ENCODE measurements at places on chromosomes 1 and 21.
A peak's percentile ranks its signal among the peaks of the same experiment; 100 is the strongest.

DNA sequence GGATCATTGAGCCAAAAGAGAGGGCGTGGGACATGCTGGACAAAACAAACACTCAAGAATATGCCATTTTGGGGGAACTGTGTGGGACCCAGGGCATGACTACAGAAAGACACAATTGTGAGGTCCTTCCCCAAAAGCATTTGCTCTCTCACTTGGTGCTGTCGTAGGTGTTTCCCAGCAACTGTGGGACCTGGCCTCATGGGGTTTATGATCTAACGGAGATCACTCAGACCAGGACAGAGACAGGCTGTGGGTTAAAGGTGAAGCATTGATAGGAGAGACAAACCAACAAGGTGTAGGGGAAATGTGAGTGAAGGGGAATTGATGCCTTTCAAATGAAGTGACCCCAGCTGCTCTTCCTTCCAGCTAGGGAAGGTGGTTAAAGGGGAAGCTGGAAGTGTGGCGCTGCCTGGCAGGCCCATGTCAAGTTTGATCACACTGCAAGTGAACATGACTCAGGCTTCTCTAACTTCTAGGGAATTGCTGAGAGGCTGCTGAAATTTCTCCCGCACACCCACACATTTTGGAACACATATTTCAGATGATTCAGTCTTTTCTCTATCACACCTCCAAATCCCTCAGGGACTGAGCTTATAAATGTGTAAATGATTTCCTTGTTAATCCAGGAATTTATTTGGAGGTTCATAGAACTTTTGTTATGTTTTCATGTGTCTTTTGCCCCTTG, 30.2 kb downstream of the TRAF5 start:
- peak; percentile 84 for DNase-seq

- no peak for DNase-seq
Measured at GRCh38 chr1:204278958-204279357, 65.2 kb upstream of the GOLT1A start.

GRCh38 chr1:38208716-38209632, 162.4 kb upstream of the POU3F1 start:
- no peak for DNase-seq

- no peak for DNase-seq
Measured at GRCh38 chr21:42190486-42190863, 28.5 kb upstream of the ABCG1 start.

- no peak for DNase-seq
Measured at GRCh38 chr1:241443561-241443960, 76.0 kb downstream of the FH start.

DNA sequence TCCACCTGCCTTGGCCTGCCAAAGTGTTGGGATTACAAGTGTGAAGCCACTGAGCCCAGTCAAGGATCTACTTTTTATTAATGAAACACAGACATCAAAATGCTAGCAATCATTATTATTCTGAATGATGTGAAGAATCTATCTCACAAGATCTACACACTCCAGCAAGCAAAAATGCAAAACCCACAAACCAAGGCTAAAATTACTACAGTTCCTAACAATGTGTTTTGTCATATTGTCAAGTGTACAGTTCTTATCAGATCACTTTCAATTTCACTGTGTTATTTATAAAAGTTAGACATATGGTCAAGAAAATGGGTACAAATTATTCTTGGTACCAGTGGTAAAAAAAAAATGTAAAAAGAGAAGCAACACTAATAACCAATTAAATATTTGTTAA, 61.3 kb upstream of the SDC3 start:
- no peak for DNase-seq

GRCh38 chr1:183544598-183545297, 45.5 kb downstream of the NCF2 start:
- no peak for DNase-seq

DNA sequence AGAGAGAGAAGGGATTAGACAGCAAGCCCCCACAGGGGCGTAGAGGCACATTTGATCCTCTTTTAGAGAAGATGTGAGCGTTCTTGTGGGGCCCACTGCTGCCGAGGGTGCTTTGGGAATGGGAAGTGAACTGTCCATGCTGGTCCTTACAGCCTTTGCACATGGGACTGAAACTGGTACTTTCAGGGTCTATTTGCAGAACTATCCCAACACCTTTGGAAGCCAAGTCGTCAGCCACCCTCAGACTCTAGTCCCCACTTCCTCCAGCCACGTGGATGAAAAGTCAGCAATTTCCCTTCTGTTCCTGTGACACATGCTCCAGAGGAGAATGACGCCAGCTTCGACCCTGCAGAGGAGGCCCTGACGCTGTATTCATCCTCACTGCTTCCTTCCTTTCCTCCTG, 2.6 kb upstream of the RAB7B start:
- no peak for DNase-seq

GRCh38 chr1:94560333-94560732, 18.8 kb upstream of the F3 start:
- no peak for DNase-seq

- DNase-seq, result peak; percentile 14
Measured at GRCh38 chr1:64173336-64173940, 30.0 kb upstream of the UBE2U start.

- DNase-seq, result peak; percentile 89
Measured at GRCh38 chr1:16175610-16176553, 20.0 kb upstream of the EPHA2 start.

DNA sequence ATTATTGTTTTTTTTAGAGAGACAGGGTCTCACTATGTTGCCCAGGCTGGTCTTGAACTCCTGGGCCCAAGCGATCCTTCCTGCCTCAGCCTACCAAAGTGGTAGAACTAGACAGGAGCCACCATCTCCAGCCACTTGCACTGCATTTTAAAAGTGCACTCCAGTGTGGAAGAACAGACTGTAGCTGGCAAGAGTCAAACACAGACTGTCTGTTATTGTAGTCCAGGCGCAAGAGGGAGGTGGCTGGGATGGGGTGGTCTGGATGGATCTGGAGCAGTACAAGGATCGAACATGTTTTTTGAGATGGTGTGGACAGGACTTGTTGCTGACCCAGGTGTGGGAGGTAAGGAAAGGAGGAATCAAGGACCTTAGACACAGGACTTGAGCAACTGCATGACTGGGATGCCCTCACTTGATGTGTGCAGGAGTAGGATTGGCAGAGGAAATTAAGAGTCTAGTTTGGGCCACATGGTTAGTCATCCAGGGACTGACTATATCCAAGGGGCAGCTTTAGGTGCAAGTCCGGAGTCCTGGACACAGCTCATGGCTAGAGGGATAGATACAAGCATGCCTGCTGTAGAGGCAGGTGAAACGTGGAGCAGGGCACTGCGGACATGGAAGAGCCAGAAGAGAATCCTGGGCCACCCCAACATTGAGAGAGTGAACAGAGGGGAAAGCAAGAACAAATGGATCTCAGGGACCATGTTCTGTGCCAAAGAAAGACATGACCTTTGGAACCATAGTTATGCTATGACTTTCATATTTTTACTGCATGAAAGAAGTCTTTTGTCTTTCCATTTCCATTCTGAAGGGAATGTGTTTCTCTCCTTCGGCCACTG, 42.0 kb downstream of the ELK4 start:
- DNase-seq, result no peak

DNA sequence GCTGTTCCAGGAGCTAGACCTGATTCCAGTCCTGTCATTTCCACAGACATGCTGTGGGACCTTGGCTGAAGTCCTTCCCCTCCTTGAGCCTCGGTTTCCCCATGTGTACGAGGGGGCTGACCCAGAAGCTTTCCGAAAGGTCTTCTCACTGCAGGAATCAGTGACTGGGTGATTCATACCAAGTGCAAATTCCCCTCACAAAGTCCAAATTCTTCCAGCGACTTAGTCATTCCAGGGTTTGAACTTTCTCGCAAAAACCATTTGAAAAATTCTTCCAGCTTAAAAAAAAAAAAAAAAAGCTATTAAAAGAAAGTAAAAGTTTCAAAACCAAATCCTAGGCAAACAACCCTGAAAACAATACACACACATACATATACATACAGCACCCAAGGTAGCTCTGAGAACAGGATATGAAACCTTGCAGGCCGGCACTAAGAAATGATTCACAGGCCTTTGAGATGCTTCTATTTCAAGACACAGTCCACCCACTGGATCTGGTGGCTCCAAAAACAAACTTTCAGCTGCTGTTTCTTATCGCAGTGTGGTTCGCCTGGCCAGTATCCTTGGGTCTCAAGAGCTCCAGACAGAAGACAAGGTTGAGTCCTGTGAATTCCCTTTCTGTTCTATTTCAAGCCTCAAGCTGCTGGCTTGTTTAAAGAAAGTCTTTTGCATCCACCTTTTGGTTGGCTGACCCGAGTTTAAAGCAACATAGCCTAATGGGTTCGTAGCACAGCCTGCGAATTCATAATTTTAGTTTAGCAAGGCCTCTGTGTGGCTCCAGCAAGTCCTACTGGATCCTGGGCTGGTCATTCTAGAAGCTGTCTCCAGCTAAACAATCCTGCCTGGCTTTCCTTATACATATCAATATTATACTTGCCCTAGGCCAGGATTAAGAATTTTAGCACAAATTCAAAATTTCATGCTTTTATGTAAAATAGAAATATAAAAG, 18.0 kb upstream of the ID3 start:
- peak; percentile 86 for DNase-seq
